GM03348 (cell line): ENCODE measurements at places on chromosomes 3 and 15.

- DNase-seq = no peak
These were observed 24.1 kb downstream of the MAGI1 start for GRCh38 chr3:66014651-66015050.

GRCh38 chr3:12351145-12351544 is 62.3 kb downstream of the PPARG start:
- no peak for DNase-seq

DNA sequence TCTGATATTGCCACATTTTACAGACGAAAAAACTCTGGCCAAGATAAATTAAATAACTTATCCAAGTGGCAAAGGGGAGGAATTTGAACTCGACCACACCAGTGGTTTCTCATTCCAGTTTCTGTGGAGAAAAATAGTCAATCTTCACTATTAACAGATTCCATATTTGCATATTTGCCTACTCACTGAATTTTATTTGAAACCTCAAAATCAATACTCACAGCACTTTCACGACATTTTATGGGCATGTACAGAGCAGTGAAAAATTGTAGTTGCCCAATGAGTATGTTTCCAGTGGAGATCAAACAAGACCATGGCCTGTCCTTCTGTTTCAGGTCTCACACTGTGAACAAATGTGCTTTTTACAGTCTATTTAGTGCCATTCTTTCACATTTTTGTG is 374.3 kb downstream of the MAGI1 start:
- no peak for DNase-seq

- no peak for DNase-seq
These were observed 13.4 kb downstream of the HTR3C start for GRCh38 chr3:184066211-184066610.

DNA sequence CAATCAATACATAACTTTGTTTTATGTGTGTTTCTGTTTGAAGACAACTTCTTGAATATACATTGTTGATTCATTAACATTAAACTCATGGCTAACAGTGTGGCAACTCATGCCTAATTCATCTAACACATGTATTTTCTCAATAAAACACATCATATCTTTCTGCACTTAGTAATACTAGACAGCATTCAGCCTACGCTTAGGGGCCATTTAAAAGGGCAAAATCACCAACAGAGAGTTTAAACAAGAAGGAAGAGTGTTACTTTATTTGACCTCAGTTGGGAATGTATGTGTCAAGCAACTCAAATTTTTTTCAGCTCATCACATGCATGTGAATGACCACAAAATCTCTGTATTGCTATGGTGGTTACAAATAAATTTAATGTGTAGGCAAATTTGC is 128.8 kb upstream of the AADACL2 start:
- no peak for DNase-seq

- DNase-seq = no peak
These were observed 155.7 kb downstream of the LPP start for GRCh38 chr3:188309437-188310269.

DNA sequence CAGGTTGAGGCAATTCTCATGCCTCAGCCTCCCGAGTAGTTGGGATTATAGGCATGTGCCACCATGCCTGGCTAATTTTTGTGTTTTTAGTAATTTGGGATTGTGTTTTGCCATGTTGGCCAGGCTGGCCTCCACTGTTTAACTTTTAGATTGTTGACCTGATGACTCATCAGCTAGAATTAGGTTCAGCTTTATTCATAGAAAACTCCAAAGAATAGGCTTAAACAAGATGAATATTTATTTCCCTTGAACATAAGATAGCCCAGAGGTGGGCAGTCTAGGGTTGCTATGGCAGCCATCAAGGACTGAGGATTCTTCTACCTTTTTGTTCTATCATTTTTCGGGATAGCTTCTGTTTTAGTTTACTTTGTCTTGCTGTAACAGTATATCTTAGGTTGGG is 99.6 kb upstream of the SELENOK start:
- no peak for DNase-seq

- DNase-seq = no peak
These were observed 98.7 kb downstream of the KCNMB2 start for GRCh38 chr3:178634975-178635374.

- DNase-seq = no peak
These were observed 345.6 kb downstream of the NLGN1 start for GRCh38 chr3:173743111-173743510.

- DNase-seq = peak; percentile 74
These were observed 21.6 kb downstream of the SPTSSB start for GRCh38 chr3:161349529-161350312.

GRCh38 chr3:13088028-13089006 is 15.1 kb upstream of the IQSEC1 start:
- no peak for DNase-seq

GRCh38 chr3:143337387-143337786 is 217.8 kb downstream of the CHST2 start:
- DNase-seq = no peak

GRCh38 chr15:91264651-91265351 is 164.7 kb downstream of the SV2B start:
- no peak for DNase-seq

DNA sequence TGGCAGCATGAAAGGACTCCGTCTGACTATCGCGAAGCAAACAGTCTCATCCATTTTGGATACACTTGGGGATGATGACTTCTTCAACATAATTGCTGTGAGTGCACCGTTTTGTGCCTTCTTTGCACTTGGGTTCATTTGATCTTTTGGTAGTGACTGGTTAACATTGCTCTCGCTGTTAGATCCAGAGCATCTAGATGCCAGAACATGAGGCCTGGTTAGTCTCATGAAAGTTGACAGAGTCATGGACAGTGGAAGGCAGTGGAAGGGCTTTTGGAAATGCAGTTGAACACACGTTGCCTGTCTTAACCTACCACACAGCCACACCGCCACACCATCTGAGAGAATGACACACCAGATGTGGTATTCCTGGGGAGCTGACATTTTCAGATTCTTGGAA is 357.9 kb downstream of the LRTM1 start:
- no peak for DNase-seq

DNA sequence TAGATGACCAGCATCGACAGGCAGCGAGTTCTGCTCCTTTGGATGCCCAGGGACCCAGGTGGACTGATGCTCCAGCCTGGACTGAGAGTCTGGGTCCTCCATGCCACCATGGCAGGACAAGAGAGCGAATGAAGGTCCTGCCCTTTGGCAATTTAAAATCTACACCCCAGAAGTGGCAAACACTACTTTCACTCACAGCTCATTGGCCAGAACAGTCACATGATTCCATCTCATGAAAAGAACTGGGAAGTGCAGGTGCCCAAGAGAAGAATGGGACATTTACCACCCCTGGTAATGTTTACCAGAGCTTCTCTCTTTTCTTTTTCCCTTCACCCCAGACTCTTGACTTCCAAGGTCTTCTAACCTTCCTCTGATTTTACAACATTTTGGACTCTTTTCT is 87.8 kb upstream of the SLCO3A1 start:
- DNase-seq = no peak

DNA sequence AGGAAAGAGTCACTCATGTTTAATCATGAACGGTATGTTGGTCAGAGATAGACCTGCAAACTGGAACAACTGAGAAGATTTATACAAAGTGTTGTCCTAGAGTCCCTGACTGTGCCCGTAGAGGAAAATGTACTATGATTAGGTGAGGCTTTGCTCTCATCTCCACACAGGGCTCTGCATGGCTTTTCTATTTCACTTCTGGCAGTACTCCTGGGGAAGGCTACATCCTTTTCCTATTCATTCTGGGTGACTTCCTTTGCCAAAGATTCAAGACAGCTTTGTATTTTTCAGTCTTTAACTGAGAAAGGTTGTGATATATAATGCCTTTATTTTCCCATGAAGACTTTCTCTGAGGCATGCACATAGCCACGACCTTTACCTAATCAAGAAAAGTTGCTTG is 414.7 kb downstream of the ZBTB20 start:
- DNase-seq = no peak

GRCh38 chr3:191968299-191968698 is 507.3 kb downstream of the PYDC2 start:
- no peak for DNase-seq

GRCh38 chr15:76376029-76376428 is 39.5 kb downstream of the ISL2 start:
- DNase-seq = no peak

DNA sequence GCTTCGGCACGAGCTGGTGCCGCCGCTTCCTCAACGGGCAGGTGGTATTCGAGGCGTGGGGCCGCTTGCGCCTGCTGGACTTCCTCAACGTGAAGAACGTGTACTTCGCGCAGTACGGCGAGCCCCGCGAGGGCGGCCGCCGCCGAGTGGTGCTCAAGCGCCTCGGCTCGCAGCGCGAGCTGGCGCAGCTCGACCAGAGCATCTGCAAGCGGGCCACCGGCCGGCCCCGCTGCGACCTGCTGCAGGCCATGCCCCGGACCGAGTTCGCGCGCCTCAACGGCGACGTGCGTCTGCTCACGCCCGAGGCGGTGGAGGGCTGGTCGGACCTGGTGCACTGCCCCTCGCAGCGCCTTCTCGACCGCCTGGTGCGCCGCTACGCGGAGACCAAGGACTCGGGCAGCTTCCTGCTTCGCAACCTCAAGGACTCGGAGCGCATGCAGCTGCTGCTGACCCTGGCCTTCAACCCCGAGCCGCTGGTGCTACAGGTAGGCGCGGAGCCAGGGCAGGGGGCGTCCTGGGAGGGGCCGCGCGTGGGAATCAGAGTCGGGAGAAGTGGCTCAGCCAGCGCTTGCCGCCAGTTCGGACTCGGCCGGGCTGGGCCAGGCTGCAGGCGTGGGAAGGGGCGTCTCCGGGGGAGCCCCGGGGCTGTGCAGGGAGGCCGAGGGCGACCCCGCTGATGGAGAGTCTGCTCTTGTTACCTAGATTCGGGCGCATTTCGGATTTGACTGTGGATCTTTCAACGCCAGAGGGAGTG is 1.1 kb downstream of the DIPK2A start:
- DNase-seq = peak; percentile 72

DNA sequence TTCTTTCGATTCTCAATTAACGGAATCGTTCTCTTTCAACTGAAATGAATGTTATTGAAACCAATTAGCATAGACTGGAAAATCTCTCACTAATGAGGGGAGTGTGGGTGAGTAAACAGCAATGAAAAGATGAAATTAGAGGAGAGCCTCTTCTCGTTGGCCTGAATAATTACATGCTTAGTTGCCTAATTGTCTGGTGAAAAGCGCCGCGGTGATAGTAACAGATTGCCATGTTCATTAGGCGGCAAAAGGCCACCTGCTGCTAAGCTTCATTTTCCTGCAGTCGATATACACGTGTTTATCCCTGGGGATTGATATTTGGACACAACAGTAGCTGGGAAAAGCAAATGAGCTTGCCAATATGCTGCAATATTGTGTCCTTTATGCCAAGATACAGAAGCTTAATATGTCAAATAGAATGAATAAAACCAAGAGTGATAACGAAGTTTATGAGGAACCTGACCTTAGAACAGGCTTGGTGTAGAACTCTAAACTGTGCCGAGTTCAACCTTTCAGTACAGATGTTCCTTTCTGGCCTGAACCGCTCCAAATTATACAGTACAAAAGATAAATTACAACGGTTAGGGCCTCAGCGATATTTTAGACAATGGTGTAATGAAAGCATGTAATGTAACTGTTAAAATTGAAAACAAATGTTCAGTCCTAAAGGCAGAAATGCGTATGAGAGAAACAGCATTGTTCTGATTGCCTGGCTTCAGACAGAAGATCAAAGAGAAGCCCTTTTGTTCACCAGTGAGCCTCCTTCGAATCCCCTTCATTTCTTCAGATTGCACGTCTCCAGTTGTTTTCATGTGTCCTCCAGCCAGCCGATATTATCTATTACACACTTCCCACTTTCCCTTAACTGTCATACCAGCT is 185.2 kb downstream of the SHOX2 start:
- DNase-seq = no peak

DNA sequence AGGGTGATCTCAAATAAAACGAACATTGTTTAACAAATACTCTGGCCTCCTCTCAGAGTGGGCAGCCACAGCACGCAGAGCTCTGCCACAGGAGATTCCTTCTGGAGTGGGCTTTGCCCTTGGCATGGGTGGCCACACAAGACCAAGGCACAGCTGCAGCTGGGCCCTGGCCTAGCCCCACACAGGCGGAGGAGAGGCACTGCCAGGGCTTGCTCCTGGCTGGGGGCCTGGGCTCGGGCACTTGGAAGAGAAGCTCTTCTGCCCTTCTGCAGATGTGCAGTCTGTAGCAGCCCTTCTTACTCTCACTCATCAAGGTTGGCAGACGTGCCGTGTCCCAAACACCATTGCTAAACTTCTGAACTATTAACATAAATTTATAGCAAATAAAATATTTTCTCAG is 67.2 kb downstream of the CRTC3 start:
- no peak for DNase-seq

- DNase-seq = no peak
These were observed 27.7 kb downstream of the NR2F2 start for GRCh38 chr15:96358001-96358801.

DNA sequence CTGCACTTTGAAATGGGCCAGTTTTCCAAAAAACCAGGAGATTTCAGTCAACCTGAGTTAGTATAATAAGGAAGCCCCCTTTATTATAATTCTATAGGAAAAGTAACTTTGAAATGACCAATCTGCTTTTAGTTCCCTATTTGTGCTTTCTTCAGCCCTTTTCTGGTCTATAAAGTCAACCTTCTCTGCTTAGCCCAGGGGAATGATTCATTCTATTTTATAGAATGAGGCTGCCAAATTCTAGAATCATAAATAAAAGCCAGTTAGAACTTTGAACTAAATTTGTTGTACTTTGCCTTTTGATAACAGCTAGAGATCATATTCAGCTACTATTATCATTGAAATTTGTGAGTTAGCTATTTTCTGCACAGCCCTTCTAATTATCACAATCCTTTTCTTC is 24.7 kb downstream of the CIP2A start:
- no peak for DNase-seq

DNA sequence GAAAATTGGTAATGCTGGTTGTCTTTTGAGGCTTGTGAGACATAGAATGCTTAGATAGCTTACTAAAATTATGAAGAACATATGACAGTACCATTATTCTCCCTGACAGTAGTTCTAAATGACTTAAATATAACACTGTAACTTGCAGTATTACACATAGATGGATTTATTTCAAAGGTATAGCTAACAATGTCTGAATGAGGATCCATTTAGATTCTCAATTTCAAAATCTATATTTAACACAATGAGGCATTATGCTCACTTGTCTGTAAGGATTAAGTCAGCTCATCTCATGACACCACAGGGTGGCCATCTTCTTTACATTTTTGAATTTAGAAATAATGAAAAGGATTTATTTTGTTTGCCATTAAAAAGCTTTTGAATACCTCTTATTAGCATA is 108.4 kb downstream of the CCNL1 start:
- no peak for DNase-seq

DNA sequence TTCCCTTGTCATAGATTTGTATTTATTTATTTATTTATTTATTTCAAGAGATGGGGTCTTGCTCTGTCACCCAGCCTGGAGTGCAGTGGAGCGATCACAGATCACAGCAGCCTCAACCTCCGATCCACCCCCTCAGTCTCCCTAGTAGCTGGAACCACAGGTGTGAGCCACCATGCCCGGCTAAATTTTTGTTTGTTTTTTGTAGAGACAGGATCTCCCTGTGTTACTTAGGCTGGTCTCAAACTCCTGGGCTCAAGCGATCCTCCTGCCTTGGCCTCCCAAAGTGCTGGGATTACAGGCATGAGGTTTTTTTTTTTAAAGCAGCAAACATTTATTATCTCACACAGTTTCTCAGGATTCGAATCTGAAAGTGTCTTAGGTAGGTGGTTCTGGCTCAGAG is 2.5 kb downstream of the TTBK2 start:
- DNase-seq = no peak

GRCh38 chr3:152232679-152233078 is 36.0 kb upstream of the MBNL1 start:
- DNase-seq = no peak

GRCh38 chr3:115980709-115981108 is 357.4 kb downstream of the GAP43 start:
- no peak for DNase-seq

- DNase-seq = no peak
These were observed 467.3 kb downstream of the SHQ1 start for GRCh38 chr3:72380711-72381493.
